ENCODE measurements at places on chromosomes 4 and X.

DNA sequence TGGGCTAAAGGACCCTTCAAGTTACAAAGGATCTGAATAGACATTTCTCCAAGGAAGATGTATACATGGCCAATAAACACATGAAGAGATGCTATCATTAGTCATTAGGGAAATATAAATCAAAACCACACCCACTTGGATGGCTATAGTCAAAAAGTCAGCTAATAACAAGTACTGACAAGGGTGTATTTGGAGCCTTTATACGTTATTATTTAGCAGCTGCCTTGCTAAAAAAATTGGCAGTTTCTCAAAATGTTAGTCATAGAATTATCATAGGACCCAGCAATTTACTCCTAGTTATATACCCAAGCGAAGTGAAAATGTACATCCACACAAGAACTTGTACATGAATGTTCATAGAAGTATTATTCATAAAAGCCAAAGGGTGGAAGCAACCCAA, 112.7 kb upstream of the DUSP21 start:
- no peaks in the 10 kb centered on the region for H3K36me3 ChIP-seq
- no peaks in the 10 kb centered on the region for H3K27me3 ChIP-seq
- DNase-seq = no peak
- no peaks in the 10 kb centered on the region for H3K4me1 ChIP-seq
- no peak overlapping the region for H3K27ac ChIP-seq

GRCh38 chr4:18063079-18063478, 41.5 kb upstream of the LCORL start:
- H3K36me3 ChIP-seq = no peaks in the 10 kb centered on the region
- H3K27ac ChIP-seq = no peak overlapping the region
- no peak for DNase-seq
- H3K27me3 ChIP-seq = no peaks in the 10 kb centered on the region
- no peaks in the 10 kb centered on the region for H3K4me1 ChIP-seq

DNA sequence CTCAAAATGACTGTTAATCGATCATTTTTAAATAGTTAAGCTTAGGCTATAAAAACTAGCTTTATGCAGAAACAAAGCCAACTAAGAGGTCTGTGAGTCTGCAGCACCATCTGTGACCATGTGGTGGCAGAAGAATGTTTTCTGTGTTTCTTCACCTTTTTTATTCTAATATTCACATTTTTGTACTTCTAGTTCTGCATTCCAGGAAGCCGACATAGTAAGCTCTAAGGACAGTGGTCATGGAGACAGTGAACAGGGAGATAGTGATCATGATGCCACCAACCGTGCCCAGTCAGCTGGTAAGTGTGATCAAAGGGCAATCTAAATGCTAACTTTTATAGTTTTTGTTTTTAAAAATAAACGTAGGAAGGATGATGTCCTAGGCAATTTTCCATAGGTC, 5.6 kb downstream of the PCDH10 start:
- DNase-seq = peak; percentile 16
- H3K4me3 ChIP-seq = no peak overlapping the region
- H3K4me1 ChIP-seq = peaks cover 7% of the 10 kb centered on the region
- H3K27ac ChIP-seq = no peak overlapping the region

GRCh38 chrX:116290359-116290758, 119.8 kb downstream of the AGTR2 start:
- peaks cover 7% of the 10 kb centered on the region for H3K27me3 ChIP-seq
- no peak overlapping the region for H3K27ac ChIP-seq
- no peak overlapping the region for H3K4me3 ChIP-seq
- no peak for DNase-seq

DNA sequence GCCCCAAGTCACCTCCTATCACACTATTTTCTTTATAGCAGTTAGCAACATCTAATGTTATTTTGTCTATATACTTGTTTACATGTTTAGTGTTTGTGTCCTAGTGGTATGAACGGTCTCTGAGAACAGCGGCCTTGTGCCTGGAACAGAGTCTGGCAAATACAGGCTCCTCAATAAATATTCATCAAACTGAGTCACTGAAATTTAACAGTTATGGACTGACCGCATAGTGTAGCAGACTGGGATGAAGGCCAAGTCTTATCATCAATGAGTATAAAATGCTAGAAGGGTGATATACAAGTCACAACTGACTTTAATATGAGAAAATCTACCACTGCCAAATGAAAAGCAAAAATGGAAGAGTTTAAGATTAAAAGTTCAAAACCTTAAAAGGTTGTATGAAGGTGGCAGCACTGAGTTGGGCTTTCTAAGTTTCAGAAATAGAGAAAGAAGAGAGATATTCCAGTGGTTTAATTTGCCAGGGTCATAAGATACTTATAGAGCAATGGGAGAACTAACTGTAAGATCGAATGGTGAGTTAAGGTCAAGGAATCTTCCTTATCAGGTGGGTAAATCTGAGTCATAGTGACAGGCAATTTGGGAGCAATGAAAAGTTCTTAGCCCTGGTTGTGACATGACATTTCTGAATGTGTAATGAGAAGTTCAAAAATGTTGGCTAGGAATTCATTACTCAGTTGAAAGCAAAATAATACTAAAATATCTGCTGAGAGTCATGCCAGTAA, 34.9 kb downstream of the ELOVL6 start:
- DNase-seq = no peak
- peaks cover 5% of the 10 kb centered on the region for H3K4me1 ChIP-seq
- peak overlapping the region; percentile 80 for H3K27ac ChIP-seq
- no peak overlapping the region for H3K4me3 ChIP-seq
- no peaks in the 10 kb centered on the region for H3K36me3 ChIP-seq
- no peaks in the 10 kb centered on the region for H3K27me3 ChIP-seq

- no peak overlapping the region for H3K4me3 ChIP-seq
- DNase-seq = no peak
- H3K36me3 ChIP-seq = no peaks in the 10 kb centered on the region
- peaks cover 3% of the 10 kb centered on the region for H3K4me1 ChIP-seq
- no peak overlapping the region for H3K27ac ChIP-seq
Observed at GRCh38 chr4:162700815-162701361, 465.8 kb downstream of the NAF1 start.

- H3K36me3 ChIP-seq = peaks cover 35% of the 10 kb centered on the region
- H3K4me3 ChIP-seq = no peak overlapping the region
- H3K4me1 ChIP-seq = peaks cover under 1% of the 10 kb centered on the region
Observed at GRCh38 chr4:4456351-4456750, 69.4 kb downstream of the NSG1 start.

DNA sequence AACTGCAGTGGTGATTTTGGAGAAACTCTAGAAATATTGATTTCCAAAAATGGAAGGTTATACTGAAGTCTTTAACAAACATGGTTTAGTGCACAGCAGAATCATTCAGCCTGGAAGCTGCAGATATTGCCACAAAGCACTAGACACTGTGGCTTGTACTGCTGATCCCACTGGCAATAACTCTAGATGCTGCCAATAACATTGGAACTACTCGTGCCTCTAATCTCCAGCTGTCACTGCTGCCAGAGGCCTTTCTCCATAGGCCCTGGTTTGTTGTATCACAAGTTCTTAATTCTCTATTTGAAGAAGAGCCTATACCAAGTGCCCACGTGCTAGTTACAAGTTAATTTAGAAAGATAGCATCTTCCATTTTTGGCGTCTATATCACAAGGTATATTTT, 19.3 kb downstream of the DMP1 start:
- no peak overlapping the region for H3K27ac ChIP-seq
- DNase-seq = no peak
- no peaks in the 10 kb centered on the region for H3K36me3 ChIP-seq
- H3K27me3 ChIP-seq = no peaks in the 10 kb centered on the region

GRCh38 chr4:101649790-101650515, 140.6 kb upstream of the BANK1 start:
- H3K4me3 ChIP-seq = no peak overlapping the region
- no peaks in the 10 kb centered on the region for H3K36me3 ChIP-seq
- no peaks in the 10 kb centered on the region for H3K27me3 ChIP-seq
- no peak overlapping the region for H3K27ac ChIP-seq
- peak; percentile 20 for DNase-seq

DNA sequence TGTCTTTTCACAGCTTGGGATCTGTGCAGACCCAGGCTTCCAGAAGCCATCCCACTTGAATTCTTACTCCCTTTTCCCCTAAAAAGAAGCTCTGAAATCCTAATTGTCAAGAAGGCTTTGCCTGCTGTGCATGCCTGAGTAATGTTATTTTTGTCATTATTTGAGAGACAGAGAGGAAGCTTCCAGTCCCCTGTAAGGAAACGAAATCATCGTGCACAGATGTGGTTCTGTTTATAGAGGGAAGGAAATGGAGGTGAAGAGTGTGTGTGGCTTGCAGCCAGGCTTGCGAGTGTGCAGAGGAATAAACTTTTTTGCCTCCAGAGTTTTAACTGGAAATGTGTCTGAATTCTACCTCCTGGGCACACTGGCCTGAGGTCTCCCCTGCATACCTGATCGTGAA, 70.2 kb downstream of the TBL1X start:
- peaks cover 2% of the 10 kb centered on the region for H3K4me1 ChIP-seq
- no peak overlapping the region for H3K27ac ChIP-seq
- no peak for DNase-seq
- no peaks in the 10 kb centered on the region for H3K36me3 ChIP-seq
- H3K27me3 ChIP-seq = no peaks in the 10 kb centered on the region

DNA sequence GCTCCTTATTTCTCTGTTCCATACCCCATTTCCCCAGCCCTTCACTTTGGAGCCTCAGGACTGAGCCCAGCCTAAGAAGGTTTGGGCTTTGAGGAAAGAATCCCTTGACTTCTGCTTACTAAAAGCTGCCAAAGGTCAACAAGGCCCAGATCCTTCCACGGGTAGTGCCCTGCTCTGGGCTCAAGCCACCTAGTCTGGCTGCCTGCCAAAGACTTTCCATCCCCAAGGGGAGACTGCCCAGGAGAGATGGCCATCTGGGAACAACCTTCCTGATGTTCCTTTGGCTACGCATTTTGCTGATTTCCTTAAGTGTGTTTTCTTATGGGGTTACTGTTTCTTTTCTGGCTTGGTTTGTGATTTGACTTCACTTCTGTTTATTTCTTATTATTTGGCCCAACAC, 49.8 kb upstream of the NDP start:
- H3K27me3 ChIP-seq = no peaks in the 10 kb centered on the region
- H3K36me3 ChIP-seq = no peaks in the 10 kb centered on the region
- no peaks in the 10 kb centered on the region for H3K4me1 ChIP-seq
- no peak for DNase-seq
- no peak overlapping the region for H3K27ac ChIP-seq
